T-helper 22 cell (primary cell): ENCODE measurements at places on chromosomes 3 and 15.

- no peak for DNase-seq
These were observed 82.9 kb downstream of the ST6GAL1 start for GRCh38 chr3:187013159-187013716.

DNA sequence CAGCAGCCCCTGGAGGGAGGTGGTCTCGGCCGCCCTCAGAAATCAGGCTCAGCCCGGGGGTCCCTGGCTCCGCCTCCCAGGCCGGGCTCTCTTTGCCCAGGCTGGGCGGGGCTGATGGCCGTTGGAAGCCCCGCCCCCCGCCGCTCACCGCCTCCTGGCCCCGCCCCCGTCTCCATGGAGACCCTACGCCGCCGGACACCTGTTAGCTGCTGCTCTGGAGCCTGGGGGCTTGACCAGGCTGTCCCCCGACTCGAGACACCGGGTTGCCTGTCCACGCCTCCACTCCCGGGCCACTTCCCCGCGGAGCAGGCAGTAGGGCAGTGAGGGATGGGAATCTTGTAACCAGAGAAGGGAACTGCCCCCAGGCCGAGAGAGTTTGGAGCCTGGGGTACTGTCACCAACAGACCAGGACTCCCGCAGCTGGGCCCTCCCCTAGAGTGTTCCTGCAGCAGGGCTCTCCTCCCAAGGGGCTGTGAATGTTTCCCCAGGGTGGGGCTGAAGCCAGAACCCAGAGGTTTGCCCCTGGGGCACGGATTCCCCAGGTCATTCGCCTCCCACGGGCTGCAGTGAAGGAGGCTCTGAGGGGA is 27.8 kb upstream of the RPL32 start:
- DNase-seq = no peak

- no peak for DNase-seq
These were observed 11.3 kb upstream of the P2RY12 start for GRCh38 chr3:151395806-151396205.

GRCh38 chr15:91787198-91787597 is 66.3 kb upstream of the SLCO3A1 start:
- no peak for DNase-seq

GRCh38 chr15:60350108-60350507 is 47.7 kb downstream of the ANXA2 start:
- no peak for DNase-seq

DNA sequence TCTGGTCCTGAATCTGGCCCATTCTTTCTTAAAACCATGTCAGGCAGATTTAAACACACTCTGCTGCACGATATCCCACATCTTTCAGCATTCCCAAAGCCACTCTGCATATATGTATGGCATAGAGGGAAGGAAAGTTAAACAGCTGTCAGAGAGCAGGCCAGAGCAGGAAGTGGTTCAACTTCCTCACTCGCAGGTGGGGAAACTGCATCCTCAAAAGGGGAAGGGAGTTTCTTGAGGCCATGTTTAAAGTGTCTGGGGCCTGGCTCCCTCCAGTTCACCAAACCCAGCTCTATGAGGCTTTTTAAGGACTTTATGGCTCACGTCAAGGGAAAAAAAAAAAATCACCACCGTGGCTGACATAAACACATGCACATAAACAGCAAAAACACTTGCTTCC is 123.1 kb downstream of the OPA1 start:
- no peak for DNase-seq

DNA sequence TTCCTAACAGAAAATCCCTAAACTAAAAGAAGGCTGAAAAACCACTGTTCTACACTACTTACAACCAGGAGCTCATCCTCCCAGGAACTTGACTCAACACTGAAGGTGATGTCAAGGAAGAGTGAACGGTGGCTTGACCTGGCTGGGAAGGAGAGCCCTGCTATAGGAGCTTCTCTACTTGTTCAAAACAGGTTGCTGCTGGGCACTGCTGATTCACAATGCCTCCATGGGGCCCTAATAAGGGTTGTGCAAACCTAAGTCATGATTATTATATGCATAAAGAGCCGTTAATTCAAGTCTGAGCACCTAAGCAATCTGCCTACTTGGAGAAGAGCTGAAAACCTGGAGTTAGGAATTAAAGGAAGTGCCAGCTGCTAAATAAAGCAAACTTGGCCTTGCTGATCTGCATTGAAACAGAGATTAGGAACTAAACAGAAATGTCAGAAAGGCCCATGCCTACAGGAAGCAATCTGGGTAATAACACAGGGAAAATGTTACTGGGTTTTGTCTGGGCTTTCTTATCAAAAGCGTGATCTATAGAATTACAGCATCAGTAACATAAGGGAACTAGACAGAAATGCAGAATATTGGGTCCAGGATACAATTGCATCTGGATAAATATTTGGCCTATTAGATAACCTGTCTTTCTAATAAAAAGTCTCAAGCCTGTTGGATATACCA is 243.2 kb downstream of the NEK10 start:
- no peak for DNase-seq

- DNase-seq = no peak
These were observed 349.4 kb downstream of the CNTN3 start for GRCh38 chr3:74265069-74265468.

- DNase-seq = no peak
These were observed 185.9 kb upstream of the ONECUT1 start for GRCh38 chr15:52975941-52976449.

DNA sequence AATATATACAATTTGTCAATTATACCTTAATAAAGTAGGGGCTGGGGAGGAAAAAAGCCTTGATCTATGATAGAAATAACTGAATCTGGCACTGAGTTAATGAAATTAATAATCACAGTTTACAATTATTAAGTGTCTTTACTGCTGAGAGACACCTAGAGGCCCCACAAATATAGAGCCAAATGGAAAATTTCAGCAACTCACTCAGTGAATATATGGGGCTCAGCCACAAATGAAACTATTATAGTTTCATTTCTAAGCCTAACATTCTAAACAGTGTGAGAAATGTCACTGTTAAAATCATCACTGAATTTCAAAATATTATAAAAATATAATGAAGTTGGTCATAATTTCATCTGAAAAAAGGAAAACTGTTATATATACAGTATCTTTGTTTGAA is 40.3 kb downstream of the GNB4 start:
- no peak for DNase-seq

DNA sequence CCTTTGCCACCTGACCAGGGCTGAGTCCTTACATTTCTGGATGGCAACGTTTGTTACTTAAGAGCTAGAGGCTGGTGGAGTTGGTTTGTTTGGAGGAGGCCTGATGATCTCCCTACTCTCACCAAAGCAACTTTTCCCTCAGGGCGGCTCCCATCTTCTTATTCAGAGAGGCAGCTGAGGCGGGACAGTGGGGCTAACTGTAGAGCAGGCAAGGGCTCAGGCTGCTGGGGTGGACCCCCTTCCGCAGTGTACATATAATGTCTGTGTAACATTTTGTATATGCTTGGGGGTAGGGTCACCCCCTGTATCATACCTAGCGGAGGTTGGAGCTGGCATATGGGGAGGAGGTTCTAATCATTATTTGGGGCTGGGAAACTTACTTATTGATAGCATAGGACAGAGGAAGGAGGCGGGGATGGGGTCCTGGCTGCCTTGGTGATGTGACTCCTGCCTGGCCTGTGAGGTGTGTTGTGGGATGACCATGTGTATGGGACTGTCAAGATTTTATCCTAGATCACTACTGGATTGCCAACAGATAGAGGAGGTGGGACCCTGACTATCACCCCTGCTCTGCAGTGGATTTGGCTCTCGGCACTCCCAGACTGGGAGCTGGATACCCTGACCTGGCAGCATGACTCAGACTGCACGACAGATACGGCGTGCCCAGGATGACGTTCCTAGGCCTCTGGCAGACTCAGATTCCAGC is 52.5 kb upstream of the UBE2Q2 start:
- no peak for DNase-seq

GRCh38 chr3:114404590-114404989 is 110.8 kb downstream of the TIGIT start:
- DNase-seq = no peak

GRCh38 chr3:187122261-187122660 is 17.0 kb downstream of the RPL39L start:
- no peak for DNase-seq

GRCh38 chr3:150146991-150147761 is 176.5 kb upstream of the PFN2 start:
- DNase-seq = no peak

GRCh38 chr3:113166719-113167492 is 44.5 kb upstream of the BOC start:
- no peak for DNase-seq
